Fibroblast of mammary gland (primary cell): ENCODE measurements at places on chromosomes 4 and X.

- DNase-seq: no peak
Observed at GRCh38 chrX:19906293-19906692, 18.9 kb upstream of the SH3KBP1 start.

- DNase-seq: peak; percentile 59
Observed at GRCh38 chr4:152243896-152244595, 291.8 kb downstream of the FBXW7 start.

DNA sequence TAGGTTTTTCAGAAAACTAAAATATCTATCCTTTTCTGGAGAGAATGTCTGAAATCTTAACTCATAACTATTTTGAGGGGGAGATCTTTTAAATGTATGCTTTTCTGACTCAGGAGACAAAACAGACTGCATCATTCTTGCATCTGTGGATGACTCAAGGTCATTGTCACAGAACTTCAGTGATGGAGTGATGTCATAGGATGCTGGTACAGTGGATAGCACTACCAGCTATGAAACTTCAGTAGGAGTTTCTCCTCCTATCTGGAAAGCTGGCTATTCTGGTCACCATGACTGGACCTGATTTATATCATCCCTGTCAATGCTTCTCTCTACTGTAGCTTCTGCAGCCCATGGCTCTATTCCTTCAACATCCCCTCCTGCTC, 50.3 kb downstream of the PARM1 start:
- peak; percentile 14 for DNase-seq

DNA sequence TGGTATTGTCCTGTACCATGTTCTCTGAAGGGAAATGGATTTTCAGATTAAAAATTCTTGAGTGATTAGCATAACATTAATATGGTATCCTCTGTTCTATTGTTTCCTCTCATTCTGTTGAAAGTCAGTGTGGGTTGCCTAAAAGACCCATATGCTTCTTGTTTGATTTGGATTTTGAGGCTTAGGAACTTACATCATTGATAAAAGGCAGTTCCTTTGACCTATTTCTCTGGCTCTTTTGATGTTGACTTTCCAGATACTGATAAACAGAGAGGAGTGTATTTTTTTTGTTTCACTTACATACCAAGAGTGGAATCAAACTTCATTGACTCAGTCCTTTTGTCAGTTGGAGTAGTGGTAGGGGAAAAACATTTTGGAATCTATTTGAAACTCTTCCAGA, 32.8 kb downstream of the TMEM144 start:
- no peak for DNase-seq

GRCh38 chr4:13493793-13494192, 9.7 kb upstream of the RAB28 start:
- no peak for DNase-seq

GRCh38 chr4:103032574-103032973, 13.1 kb upstream of the SLC9B1 start:
- DNase-seq: peak; percentile 31

DNA sequence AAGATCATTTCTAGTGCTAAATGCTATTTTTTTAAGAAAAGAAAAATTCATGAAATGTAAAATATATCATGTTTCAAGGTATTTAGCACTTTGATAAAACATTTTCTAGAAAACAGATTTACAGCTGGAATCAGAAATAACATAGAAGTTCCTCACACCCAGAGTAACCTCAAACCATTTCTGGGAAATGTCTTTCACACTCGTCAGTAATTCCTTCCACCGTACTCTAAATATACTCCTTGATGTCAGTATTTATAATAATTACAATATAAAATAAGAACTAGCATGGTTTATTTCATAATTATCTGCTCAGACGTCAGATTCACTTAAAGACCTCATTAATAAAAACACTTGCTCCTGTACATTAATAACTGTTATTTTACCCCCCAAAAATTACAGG, 103.9 kb downstream of the ADGRA3 start:
- no peak for DNase-seq

DNA sequence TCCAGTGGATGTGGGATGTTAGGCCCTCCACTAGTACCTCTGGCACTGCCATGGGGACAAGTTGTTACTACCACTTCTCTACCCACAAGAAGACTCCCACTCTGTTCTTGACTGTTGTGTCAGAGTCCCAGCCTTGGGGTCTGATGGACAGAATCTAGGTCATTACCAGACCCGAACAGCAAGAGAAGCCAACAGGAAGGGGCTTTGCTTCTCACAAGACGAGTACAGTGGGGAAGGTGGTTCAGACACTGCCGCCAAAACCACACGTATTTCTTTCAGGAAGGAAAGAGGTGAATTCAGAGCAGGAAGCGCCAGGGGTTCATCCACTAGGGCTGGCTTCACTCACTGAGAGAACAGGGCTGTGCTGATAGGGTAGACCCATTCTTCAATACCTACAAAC, 161.3 kb upstream of the KIT start:
- no peak for DNase-seq

- no peak for DNase-seq
Observed at GRCh38 chr4:74670583-74670982, 123.7 kb downstream of the BTC start.

GRCh38 chr4:84870398-84871163, 95.9 kb downstream of the WDFY3 start:
- DNase-seq: peak; percentile 24

DNA sequence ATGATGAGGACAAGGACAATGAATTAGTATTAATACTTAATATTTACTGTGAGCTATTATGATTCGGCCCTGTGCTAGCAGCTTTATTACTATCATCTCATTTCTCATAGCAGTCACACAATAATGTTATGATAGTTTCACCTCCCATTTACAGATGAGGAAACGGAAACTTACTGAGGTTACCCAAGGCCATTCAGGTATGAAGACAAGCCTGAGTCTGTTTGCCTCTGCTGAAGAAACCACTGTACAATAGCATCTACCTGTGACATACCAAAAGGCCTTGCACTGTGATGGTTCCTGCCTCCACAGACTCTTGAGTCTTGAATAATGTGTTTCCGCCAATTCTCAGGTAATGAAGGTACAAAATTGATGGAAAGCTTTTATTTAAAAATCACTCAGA, 248.5 kb downstream of the NPFFR2 start:
- no peak for DNase-seq

GRCh38 chr4:3523628-3524221, 8.5 kb downstream of the LRPAP1 start:
- no peak for DNase-seq

- no peak for DNase-seq
Observed at GRCh38 chrX:51759055-51759839, 16.0 kb downstream of the GSPT2 start.

DNA sequence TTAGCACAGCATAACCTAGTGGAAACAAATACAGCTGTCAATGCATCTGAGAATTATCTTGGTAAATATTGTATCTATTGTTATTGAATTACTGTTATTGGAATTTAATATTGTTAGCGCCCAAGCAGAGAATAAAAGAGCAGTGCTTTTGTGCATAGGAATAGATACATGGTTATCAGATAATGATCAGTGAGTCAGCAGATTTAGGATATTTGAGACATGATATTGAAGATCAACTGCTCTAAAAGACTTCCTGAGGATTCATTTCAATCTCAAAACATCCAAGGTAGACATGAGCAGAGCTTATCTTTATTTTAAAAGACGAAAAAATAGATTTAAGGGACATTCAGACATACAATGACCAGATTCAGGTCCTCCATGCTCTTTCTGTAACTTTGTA, 10.6 kb upstream of the H2AZ1 start:
- no peak for DNase-seq

DNA sequence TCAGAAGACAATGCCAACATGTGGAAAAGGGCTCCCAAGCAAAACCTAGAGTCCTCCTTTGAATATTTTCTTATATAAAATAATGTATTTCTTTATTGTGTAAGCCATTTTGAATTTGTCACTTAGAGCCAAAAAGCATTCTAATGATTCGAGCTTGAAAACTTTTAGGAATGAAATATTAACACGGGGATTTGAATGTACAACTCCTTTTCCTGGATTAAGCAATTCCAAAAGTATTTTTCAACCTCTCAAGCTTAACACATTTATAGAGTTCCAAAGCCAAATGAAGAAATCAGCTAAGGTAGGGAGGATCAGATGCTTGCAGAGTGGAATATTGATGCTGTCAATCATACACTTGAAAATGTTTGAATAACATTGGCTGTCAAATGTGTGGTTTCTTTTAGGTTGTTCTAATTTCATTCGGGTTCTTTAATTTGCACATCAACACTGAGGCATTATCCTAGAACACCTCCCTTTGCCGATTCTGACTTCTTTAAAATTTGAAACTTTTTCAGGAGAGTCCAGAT, 67.2 kb upstream of the ETNPPL start:
- no peak for DNase-seq

GRCh38 chrX:16061296-16061695, 62.1 kb upstream of the GRPR start:
- peak; percentile 7 for DNase-seq
